ENCODE measurements at places on chromosomes 3 and 15.

DNA sequence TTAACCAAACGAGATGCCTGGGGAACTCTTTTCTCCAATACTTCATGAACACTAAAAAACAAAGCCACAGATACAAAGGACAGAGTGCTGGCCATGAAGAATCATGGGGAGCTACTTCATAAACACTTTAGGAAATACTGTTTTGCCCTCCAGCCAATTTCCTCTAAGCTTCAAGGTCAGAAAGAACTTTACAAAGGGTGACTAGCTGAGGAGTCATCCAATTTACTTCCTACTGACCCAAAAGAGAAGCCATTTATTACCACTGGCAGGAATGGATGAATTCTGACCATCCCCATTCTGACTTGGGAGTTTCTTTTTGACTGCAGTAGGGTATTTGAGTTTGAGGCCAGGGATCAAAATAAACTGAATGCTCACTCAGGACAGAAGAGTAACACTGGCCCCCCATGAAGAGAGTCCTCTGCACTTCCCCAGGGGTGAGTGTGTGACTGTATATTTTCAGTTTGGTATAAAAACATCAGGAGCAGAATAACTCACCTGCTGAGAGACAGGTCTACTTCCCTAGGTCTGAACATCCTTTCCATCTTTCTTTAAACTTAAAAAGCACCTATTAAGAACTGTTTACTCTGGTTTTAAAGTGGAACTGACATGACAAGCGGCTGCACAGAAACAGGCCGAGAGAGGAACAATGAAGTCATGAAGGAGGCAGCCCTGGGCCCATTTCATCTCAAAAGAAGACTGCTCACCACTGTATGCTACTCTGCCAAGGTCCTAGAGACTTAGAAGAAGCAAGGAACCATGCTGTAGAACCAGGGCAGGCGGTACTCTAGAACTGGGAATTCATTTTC lies 203.6 kb downstream of the TNIK start:
- DNase-seq = no peak

GRCh38 chr3:16600780-16601536 lies 4.3 kb downstream of the DAZL start:
- peak; percentile 65 for DNase-seq

- no peak for DNase-seq
Measured at GRCh38 chr15:42037656-42038055, 16.8 kb upstream of the PLA2G4E start.

DNA sequence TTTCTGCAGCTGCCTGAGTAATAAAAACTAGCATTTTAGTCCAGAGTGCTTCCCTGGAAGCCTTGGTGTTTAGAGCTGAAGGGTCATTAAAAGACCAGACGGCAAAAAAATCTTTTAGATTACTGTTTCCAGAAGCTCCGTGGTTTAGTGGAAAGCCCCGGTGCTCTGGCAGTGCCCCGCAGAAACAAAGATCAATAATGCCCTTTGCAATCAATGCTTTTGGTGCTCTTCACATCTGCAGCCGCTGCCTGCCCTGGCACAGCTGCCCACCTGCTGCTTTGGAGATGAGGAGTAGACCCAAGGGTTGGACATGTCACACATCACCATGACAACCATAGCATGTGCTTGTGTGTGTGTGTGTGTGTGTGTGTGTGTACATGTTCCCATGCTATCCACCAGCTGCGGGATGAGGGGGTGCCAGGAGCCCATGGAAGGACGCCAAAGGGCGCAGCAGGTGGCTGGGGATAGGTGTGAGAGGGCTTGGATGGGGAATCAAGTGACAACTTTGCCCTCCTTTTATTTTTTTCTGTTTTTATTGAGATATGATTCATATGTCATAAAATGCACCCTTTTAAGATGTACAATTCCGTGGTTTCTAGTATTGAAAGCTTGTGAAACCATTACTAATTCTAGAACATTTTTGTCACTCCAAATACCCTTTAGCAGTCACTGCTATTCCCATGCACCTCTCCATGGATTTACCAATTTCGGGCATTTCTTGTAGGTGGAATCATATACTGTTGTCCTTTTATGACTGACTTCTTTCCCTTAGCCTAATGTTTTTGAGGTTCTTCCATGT lies 75.7 kb upstream of the KLHL25 start:
- DNase-seq = no peak

GRCh38 chr3:11128682-11129632 lies 25.3 kb upstream of the HRH1 start:
- no peak for DNase-seq

- DNase-seq = no peak
Measured at GRCh38 chr15:65399001-65399706, 21.4 kb upstream of the IGDCC3 start.

DNA sequence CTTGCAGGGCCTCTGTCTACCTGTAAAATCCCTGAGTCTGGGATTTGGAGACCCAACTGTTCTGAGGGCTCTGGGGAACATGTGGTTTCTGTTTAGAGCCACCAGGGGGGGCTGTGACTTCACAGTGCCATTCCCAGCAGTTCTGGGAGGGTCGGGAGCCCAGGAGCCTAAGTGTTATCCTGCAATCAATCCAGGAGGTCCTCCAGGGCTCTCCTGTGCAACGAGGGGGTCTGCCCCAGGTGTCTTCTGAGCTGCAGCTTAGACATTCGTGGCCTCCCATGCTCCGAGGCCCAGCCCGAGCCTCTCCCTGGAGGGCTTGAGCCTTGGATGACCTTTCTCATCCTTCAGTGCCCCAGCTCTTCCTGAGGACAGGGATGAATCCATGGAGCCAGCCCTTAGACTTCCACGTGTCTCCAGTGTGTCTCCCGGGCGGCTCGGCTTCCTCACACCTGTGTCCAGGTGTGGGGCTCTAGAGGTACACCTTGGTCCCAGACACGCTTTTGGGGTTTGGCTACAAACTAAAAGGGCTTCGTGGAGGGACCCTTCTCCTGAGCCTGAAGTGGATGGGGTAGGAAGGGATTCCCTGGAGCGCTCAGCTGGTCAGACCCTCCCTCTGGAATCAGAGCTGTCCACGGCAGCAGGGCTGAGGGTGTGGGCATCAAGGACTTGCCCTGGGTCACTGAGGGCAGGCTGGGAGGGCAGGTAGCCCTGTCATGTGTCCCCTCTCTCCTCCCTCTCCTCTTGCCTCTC lies 20.3 kb upstream of the ABTB1 start:
- DNase-seq = no peak

GRCh38 chr3:160748231-160748630 lies 7.8 kb upstream of the PPM1L start:
- no peak for DNase-seq

- no peak for DNase-seq
Measured at GRCh38 chr15:61701455-61701854, 358.8 kb downstream of the VPS13C start.

DNA sequence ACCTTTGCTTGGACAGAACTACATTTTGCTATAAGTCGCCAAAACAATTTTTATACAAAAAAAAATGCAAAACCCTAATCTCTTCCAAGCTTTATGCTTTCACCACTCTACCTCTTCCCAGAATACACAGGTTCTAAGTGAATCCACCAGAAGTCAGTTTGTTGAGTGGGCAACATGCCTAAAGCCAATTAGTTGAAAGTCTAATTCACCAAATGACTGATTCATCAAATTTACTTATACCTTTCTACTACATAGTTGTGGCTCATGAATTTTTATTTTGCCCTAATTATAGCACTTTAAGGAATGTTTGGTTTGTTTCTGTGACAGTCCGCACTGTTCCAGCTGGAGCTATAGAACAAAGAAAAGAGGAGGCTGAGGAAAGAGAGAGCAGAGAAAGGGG lies 265.9 kb upstream of the TGFBR2 start:
- no peak for DNase-seq

DNA sequence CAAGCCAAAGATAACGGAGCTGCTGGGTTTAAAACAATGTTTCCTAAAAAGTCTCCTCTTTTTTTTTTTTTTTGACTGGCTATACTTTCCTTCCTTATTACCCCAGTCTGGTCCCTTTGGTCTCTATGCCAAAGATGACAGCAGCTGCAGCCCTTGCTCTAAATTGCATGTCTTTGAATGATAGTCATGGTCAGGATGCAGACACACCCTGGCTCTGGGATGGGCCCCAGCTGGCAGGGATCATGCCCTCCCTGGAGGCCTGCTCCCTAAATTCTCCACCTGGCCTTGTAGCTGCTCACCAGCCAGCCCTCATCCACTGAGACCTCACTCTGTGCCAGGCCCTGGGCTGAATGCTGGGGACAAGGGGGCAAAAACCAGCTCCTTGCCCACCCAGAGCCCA lies 95.8 kb downstream of the MESD start:
- DNase-seq = no peak

DNA sequence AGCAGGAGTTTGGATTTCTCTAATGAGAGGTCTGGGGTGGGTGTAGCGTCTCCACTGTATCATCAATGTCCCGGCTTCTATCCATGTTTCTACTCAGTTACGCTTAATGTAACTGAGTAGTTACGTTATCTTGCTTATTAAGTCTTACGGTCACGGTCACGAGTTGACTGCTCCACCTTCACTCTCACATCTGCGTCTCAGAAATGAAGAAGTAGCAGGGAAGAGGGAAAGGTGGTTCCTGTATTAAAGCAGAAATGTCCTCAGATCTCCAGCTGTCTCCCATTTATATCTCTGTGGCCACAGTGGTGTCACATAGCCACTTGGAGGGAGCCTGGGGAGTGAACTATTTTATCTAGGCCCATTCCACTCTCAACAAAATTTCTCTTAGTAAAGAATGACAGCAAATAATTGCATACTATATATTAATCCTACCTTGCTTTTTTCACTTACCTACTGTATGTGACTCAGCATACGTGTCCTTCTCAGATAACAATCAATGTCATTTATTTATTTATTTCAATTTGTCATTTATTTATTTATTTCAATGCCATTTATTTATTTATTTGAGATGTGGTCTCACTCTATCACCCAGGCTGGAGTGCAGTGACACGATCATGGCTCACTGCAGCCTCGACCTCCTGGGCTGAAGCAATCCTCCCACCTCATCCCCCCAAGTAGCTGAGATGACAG lies 39.7 kb upstream of the RNU6-1 start:
- DNase-seq = no peak

DNA sequence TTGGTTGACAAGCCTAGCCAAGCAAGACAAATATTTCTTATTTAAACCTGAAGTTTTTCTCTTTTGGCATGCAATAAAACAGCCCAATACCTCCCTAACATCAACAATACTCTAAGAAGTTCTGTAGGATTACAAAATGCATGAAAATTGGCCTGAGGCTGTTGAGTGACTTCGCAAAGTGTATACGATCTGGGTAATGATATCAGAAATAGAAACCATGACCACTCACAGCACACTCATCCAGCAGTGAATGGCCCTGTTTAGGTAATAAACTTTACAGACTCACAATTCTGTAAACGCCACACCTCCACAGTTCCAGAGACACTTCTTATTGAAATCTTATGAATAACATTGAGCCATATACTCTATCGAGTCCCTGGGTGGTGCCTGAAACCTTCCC lies 83.0 kb upstream of the NAALADL2 start:
- DNase-seq = no peak

DNA sequence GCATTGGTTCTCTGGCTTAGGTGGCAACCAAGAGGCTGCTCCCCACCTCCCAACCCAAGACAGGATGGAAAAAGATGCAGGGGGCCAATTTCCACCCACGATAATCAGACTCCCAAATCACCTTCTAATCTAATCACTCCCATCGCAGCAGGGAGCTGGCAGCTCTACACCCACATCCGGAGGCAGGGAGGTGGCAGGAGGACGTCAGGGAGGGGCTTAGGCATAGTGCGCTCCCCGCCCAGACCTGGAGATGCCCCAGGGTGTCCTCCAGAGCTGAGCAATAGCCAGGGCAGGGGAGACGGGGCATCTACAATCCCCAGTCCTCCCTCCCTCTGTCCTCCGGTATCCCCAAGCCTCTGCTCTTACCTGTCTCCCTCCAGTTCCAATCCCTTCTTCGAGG lies 70.5 kb upstream of the SEC13 start:
- DNase-seq = no peak

GRCh38 chr15:50235794-50236193 lies 29.7 kb downstream of the HDC start:
- no peak for DNase-seq

- no peak for DNase-seq
Measured at GRCh38 chr3:135268941-135269532, 474.0 kb downstream of the EPHB1 start.

- DNase-seq = no peak
Measured at GRCh38 chr3:106120356-106120755, 251.5 kb upstream of the CBLB start.

DNA sequence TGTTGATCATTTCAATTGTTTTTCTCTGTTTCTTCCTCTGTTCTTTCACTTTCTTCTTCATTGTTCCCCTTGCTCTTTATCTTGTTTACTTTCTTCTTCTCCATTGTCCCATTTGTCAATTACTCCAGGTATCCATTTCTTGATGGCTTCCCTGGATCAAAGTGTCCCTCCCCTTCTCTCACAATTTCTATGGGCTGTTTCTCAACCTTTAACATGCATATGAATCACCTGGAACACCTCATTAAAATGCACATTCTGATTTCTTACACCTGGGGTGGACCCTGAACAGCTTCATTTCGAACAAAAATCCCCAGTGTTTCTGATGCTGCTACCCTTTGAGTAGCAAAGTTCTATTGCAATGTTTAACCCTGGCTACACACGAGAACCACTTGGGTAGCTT lies 454.8 kb downstream of the EPHA6 start:
- DNase-seq = no peak

GRCh38 chr15:70892002-70892911 lies at the start of the genes LRRC49 and THAP10:
LRRC49 (plus strand) TSS chr15:70892826; CDS start chr15:70892895, 69 bp downstream.
THAP10 (minus strand) TSS chr15:70892433; CDS start chr15:70892272, 161 bp downstream.
- DNase-seq = peak; percentile 29

DNA sequence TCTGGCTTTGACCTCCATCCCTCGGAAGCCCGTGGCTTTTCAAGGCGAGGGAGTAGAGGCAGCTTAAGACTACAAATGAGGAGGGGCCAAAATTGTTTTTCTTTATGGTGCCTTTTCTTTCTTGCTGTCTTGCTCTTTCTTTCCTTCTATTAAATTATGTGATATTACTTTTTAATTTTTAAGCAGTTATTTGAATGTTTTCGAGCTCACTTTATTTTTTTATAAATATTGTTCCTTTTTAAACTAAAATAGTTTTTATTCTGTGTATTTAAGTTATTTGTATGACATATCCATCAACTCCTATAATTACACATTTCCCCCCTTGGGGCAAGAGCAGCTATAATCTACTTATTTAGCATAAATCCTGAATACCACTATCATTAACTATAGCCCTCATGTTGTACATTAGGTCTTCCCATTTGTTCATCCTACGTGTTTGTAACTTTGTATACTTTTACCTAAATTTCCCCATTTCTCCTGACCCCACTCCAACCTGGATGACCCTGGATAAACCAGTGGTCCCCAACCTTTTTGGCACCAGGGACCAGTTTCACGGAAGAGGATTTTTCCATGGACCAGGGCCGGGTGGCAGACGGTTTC lies 622 bp upstream of the PLSCR1 start:
- DNase-seq = no peak

GRCh38 chr3:9194509-9195184 lies 54.8 kb downstream of the SRGAP3 start:
- no peak for DNase-seq
